Activated CD8-positive, alpha-beta memory T cell treated with anti-CD3 and anti-CD28 coated beads for 4 hours (primary cell): ENCODE measurements at places on chromosomes 6 and 20.
A peak's percentile ranks its signal among the peaks of the same experiment; 100 is the strongest.

DNA sequence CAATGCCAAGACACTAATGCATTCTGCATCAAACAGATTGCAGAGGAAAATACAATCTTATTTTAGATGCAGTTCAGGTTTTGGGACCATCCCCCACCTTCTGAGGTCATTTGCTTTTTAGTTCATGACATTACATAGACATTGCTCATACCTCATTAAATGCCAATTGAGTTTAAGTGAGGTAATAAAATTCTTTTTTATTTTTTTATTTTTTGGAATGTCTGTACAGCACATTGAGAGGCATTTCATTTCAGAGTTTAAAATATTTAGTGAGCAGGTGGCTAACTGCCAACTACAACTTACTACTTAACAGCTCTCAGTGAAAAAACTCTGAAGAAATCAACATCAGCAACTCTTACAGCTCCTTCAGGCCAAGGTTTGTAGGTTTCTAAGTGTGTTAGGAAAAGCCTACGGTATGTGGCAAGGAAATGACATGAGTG lies 482.2 kb upstream of the RNF217 start:
- DNase-seq: no peak

DNA sequence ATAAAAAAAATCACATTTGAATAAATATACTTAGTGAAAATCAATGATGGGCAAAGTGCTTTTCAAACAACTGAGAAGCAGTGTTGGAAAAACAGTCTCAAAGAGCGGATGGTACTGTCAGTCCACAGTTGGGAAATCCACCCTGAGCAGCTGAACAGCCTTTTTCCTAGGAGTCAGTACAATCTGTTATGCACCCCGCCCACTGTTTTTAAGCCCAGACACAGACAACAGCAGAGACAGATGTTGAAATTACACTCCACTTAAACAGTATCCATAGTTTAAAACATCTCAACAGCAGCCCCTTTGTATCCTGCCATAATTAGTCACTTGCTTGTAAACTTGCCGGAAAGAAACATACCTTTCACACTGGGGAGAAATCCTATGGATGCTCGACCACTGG lies 372 bp downstream of the KIAA0408 start:
- DNase-seq: no peak

- DNase-seq: no peak
Observed at GRCh38 chr6:80605165-80605989, 498.9 kb downstream of the BCKDHB start.

- no peak for DNase-seq
Observed at GRCh38 chr20:33169176-33169794, 1.3 kb downstream of the BPIFA2 start.

DNA sequence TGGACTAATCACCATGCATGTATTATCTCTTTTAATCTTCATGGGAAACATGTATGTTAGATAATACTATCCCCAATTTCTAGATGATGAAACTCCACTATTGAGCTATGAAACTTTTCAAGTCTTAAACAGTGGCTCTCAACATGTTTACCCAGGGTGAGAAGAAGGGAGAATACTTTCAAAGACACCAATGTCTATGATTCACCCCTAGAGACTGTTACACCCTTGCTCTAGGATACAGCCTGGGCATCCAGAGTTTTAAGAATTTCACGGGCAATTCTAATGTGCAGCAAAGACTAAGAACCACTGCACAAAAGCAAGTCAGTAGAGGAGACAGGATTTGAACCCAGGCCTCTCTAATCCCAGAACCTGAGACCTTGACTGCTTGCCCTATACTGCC lies 47.8 kb downstream of the GFOD1 start:
- DNase-seq: no peak

DNA sequence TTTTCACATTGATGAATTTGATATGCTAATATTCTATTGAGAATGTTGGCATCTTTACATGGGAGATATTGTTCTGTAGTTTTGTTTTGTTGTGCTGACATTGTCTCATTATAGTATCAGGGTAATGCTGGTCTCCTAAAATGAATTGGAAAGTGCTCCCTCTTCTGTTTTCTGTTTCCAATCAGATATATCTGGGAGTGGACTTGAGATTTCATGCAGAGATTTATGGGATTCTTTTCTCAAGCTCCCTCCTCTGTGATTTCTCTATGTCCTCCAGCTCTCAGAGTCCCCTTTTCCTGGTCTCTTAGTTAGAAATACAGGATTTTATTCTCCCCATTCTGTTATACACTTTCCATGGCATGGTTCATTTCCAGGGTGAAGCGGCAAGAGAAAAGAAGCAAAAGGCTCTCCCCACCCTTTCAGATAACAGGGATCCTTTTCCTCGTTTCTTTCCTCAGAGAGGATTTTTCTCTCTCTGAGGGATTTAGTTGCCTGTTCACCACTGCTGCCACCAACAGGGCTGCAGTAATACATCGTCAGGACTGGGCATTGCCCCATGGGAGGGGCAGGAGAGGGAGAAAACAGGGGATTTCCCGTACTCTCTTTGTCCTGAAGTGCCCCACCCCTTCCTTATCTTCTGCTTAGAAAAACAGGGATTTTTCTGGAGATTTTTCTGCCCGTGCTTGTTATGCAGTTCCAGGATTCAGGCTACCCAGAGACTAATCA lies 59.3 kb upstream of the STMND1 start:
- no peak for DNase-seq

DNA sequence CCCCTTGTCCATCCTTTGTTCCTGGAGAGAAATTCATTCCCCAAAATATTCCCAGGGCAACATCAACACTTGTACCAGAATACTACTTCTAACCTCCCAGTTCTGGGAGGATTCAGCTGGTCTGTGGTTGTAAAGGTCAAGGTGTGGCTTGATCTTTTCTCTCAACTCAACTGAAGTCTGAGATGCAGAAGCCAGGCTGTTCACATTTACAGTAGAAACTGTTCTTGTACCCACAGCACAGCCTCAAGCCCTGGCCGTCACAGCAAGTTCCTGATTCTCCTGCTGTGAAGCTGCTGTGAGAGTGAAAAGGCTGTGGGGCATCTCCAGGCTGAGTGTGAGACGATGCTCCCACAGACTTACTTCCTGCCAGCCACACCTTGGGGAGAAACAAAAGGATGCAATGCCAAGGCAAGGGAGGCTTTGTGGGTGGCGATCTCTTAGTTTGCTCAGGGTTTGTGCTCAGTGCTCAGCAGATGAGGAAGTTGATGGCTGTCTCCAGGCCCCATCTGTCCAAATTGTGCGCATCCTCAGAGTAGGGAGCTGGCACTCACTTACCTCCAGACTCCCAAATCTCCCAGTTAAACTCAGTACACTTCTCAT lies 143.9 kb upstream of the FOXA2 start:
- no peak for DNase-seq

GRCh38 chr6:56541030-56541600 lies 101.6 kb downstream of the DST start:
- no peak for DNase-seq

DNA sequence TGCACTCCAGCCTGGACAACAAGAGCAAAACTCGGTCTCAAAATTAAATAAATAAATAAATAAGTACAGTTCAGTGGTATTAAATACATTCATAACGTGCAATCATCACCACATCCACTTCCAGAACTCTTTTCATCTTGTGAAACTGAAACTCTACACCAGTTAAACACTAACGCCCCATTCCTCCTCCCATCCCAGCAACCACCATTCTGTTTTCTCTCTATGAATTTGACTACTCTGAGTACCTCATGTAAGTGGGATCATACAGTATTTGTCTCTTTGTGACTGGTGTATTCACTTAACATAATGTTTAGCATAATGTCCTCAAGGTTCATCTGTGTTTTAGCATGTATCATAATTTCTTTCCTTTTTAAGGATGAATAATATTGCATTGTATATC lies 29.1 kb upstream of the SCML4 start:
- DNase-seq: no peak

DNA sequence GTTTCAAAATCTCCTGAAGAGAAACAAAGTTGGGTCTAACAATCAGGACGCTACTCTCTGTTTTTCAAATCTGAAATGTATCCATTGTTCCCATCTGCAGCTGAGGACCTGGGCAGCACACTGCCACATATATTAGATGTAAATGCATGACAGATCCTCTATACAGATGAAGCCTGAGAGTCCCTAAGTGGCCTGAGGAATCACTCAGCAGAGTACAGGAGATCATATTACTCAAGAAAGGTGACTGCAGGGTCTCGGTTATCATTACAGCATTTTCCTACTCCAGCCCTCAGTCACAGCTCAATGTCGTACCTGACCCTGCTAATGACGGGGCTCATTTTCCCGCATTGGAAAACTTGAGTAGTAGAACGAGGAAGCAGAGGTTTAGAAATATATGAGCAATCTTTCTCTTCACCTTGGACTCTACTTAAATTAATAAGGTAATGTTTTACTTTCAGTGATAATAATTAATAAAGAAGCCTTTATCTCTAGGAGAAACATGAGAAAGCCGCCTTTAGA lies 256.2 kb upstream of the IRAK1BP1 start:
- no peak for DNase-seq

DNA sequence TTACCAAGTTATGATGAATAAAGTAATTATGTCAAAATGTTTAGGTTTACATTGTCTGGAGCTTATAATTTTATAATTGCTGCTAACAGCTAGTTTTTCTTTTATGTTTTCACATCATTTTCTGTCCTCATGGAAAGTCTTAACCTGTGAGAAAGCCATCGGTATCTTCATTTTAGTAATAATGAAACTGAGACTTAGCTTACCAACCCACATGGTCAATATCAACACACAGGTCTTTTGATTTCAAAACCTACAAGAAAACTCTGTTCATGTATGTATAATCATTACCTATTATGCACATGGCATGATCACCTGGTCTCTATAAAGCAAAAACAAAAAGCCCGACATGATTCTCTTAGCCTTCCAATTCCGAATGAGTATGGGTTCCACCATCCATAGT lies 61.9 kb downstream of the KCNQ5 start:
- DNase-seq: no peak

DNA sequence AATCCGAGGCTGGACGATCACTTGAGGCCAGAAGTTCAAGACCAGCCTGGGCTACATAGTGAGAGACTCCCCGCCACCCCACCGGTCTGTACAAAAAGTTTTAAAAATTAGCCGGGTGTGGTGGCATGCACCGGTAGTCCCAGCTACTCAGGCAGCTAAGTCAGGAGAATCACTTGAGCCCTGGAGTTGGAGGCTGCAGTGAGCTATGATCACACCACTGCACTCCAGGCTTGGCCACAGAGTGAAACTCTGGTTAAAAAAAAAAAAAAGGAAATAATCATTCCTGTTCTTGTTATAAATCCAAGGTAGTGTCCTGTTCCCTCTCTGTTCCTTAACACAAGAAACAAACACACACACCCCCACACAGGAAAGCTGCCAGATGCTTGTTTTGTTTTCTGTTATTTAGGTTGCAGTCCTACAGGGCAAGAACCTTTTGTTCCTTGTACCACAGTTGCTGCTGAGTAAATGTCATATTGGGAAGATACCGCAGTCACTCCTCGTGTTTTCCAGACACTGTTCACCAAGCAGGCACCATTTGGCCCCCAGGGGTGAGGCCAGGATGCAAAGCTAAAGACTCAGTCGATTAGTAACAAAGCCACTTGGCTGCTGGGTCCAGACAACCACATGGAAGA lies 28.9 kb downstream of the ASIP start:
- DNase-seq: no peak

- DNase-seq: no peak
Observed at GRCh38 chr6:145141572-145141971, 593.7 kb downstream of the EPM2A start.

GRCh38 chr6:28802417-28803336 lies 121.1 kb downstream of the TRIM27 start:
- no peak for DNase-seq

- DNase-seq: no peak
Observed at GRCh38 chr6:107323133-107323785, 136.1 kb downstream of the PDSS2 start.

DNA sequence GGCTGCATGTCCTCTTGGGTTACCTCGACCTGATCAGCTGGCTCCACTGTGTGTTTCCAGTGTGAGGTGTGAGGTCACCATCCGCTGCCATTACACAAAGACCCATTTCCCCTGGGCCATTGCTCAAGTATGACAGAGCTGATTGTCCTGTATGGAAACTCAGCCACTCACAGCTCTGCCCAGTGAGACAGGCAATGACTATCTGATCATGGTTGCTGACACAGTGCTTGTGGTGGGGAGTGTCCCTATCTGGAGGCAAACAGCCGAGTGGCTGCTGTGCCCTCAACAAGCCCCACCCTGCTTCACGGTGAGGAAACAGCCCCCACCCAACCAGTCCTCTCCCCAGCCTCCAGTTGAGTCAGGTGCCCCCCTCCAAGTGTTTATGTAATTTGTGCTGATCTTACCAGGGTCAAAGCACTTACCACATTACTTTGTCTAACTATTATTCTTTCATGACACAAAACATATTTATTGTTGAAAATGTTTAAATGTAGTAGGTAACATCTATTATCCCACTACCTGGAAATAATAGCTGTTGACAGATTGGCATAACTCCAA lies 11.7 kb upstream of the MAPK13 start:
- DNase-seq: peak; percentile 55

DNA sequence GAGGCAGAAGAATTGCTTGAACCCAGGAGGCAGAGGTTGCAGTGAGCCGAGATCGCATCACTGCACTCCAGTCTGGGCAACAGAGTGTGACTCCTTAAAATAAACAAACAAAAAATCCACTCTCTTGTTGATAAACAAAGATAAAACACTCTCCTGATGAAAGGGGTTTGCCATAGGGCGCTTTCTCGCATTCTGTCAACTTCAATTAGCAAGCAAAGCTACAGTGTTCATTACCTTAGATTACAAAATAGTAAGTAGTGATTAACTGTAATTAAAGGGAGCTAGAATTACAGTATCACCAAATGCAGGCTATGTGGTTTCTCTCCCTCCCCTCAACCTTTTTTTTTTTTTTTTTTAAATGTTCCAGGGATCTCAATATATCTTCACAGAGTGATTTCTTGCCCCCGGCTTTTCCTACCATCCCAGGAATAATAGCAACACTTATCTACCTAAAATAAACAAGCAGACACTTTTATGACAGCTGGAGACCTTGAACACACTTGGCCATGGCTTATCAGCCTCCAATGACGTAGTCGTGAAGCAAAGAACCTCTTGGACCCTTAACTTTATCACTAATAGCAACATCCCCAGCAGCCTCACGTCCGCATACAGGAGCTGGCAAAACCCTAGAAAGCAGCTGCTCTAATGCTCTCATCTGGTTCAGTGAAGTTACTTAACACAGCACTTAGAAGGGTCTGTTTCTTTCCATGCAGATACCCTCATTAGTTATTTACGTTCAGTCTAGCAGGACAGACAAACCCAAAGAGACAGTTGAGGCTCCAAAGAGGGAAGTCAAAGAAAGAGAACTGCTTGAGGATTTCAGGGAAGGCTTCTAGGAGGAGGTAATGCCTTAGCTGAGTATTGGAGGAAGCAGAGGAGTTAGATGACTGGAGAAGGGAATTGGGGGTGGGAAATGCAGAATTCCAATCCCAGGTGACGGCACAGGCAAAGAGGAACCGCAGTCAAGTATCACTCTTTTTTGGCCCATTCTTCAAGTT lies 37.9 kb upstream of the NEDD9 start:
- DNase-seq: no peak

- no peak for DNase-seq
Observed at GRCh38 chr6:68473433-68474210, 161.5 kb upstream of the ADGRB3 start.

- no peak for DNase-seq
Observed at GRCh38 chr6:47323321-47323720, 13.6 kb upstream of the TNFRSF21 start.

- DNase-seq: no peak
Observed at GRCh38 chr20:52824494-52825216, 147.5 kb upstream of the TSHZ2 start.

- DNase-seq: no peak
Observed at GRCh38 chr20:13877793-13878192, 93.0 kb downstream of the NDUFAF5 start.

- DNase-seq: no peak
Observed at GRCh38 chr6:43673444-43674084, 14.0 kb downstream of the MRPS18A start.

- DNase-seq: no peak
Observed at GRCh38 chr6:36054956-36055355, 27.3 kb downstream of the MAPK14 start.
